Activated CD8-positive, alpha-beta T cell treated with anti-CD3 and anti-CD28 coated beads, Interleukin-2, amount 10 ng/mL, durations not matched to agents 7 days and 5 days (primary cell): ENCODE measurements at places on chromosomes 6 and 20.

DNA sequence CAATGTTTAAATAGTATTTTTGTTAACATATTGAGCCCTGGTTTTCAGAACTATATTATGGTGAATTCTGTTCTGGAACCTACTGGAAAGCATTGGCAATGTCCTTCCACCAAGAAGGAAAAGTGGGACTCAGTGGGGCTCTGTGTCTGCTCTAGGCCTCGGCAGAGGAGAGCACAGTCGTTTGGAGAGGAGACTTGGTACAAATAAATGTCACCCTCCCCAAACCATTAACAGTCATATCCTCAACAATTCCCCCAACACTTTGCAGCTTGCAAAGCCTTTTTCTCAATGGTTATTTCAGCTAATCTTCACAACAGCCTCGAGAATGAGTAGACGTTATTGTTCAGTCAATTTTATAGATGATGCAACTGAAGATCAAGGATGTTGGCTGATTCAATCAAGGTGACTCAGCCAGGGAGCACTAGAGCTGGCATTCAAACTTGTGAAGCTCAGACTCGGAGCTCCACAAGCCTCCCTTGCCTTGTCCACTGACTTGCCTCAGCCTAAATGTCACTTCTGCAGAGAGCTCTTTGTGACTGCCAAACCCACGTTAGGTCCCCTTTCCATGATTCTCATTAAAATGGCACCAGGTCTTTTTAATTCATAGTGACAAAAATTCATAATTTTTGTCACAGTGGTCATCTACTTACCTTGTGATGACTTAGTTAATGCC lies 60.6 kb downstream of the TOX2 start:
- DNase-seq = no peak

- no peak for DNase-seq
Observed at GRCh38 chr20:12156252-12156651, 238.6 kb downstream of the BTBD3 start.

DNA sequence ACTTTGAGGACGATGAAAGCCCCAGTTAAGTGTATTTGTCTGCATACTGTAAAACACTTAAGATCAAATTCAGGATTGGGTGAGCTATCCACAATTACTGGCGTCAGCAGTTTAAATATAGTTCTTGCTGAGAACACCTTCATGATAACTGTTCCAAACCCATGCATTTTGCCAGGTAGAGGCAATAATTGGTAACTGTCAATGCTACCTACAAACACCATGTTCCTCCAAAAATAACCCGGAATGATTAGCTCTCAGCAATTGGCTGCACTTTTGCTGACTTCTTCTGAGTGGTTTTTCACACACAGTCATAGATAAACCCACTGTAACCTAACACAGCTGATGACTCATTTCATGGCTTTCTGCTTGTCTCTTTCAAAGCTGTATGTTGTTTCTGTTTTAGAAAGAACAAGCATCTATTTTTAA lies 1358.6 kb upstream of the GJE1 start:
- no peak for DNase-seq

DNA sequence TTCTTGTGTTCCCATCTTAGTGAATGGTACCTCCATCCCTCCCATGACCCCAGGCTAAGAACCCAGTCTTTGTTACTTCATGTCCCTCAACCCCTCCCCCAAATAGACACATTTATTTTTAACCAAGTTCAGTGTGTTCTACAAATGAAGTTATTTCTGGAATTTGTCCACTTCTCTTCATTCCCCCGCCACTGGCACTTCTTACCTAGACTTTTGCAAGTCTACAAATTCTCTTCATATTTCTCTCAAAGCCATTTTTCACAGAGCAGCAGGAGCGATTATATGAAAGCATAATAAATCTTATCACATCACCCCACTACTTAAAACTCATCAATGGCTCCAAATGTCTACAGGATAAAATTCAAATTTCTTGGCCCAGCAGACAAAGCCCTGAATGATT lies 131.4 kb downstream of the BTBD9 start:
- DNase-seq = no peak

- DNase-seq = no peak
Observed at GRCh38 chr20:57564180-57564802, 3.4 kb downstream of the PCK1 start.

DNA sequence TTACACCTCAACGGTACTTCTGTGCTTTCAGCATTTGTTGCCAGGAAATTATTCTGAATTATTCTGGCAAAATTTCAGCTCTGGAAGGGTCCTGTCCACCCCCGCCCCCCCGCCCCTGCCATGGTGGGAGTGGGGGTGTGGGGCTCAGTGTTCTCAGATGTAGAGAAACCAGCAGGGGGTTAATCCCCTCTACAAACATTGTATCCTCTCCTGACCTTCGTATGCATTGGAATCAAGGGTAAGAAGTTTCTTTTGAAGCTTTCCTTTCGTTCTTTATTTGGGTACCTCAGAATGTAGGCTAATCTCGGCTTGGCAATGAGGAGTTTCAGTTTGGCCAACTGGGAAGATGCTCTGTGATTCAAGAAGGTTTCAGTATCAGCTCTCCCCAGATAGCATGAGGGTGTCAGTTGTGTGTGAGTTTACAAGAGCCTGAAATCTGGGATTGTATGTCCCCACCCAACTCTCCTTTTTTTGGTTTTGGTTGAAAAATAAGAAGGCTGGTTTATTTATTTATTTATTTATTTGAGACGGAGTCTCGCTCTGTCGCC lies 25.5 kb upstream of the OLIG3 start:
- no peak for DNase-seq

DNA sequence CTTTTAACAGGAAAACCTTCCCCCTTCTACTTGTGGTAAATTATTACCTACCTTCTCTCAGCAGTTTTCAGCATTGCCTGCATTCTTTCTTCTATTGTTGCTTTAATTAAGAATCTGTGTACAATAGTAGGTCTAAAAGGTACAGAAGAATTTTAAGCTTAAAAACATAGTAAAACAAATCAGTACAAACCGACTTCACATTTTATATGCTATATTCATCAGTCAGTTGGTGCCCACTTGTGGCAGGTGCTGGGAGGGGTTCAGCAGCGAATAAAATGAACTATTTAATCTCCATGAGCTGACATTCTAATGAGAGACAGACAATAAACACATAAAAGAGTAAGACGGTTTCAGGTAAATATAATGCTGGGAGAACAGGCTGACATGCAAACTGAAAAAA lies 73.4 kb upstream of the FBXO30 start:
- DNase-seq = peak; percentile 34

DNA sequence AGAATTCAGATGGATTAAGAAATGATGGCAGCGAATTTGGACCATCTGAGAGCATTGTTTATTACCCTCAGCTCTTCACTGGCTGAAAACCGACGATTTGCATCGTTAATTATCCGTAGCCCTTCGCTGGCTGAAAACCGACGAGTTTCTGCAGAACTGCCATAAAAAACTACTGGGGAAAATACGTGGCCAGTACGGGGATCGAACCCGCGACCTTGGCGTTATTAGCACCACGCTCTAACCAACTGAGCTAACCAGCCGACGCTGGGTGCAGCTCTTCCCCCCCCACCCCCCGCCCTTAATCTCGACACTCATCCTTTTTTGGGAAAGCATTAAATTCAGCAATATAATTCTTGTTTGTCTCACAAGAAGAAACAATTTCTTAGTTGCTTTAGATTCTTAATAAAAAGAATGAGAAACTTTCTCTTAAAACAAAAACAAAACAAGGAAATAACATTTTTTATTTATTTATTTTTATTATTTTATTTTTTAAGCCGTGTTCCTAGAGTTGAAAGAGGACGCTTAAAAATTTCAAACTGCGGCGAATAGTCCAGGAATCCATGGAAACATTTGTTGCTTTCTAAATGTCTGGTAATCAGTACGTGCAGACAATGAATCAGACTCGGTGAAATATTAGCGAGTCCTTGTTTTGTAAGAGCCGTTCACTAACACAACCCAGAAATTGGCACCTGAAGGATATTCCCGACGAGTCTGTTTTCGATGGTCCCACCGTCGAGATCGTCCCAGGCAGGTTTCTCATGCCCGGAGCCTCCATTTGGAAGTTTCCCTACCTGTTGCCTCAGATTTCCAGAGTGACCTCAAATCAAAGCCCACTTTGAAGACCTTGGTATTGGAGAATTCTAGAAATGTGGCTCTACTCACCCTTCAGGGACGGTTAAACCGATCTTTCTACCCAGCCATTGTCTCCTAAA lies 27.8 kb downstream of the PRSS16 start:
- DNase-seq = no peak

GRCh38 chr20:12750221-12750620 lies 258.6 kb upstream of the SPTLC3 start:
- DNase-seq = no peak

- no peak for DNase-seq
Observed at GRCh38 chr20:955111-955510, 39.0 kb upstream of the ANGPT4 start.

- DNase-seq = peak; percentile 71
Observed at GRCh38 chr20:32737371-32738223, 5.7 kb downstream of the COMMD7 start.

- no peak for DNase-seq
Observed at GRCh38 chr20:33298391-33298790, 15.4 kb downstream of the BPIFB1 start.

DNA sequence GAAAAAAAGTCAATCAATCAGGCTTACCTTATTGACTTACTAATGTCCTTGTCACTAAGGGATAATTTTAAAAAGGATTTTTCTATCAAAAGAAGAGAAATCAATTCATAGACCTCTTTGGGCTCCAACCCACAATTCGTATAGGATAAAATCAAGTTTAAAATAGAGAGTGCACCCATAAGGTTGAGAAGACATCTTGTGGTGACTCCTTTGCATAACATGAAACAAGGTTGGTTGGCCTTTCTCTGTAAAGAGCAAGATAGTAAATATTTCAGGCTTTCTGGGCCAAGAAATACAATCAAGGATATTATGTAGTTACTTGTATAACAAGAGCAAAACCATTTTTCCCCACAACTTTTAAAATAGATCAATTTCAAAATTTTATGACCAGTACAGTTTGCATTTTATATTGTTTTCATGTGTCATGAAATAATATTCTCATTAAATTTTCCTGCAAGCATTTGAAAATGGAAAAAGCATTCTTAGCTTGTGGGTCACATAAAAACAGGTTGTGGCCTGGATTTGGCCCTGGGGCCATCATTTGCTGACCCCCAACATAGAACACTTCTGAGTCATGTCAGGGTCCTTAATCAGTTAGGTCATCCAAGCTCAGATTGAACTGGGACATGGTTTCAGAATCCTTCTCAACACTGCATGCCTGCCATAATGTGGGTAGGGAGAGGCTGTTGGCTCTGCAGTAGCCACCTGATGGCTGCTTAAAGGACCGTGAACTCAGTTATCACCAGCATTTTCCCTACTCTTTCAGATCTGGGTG lies 76.7 kb downstream of the MYB start:
- DNase-seq = no peak

GRCh38 chr6:53756396-53756795 lies 38.4 kb upstream of the LRRC1 start:
- DNase-seq = no peak

DNA sequence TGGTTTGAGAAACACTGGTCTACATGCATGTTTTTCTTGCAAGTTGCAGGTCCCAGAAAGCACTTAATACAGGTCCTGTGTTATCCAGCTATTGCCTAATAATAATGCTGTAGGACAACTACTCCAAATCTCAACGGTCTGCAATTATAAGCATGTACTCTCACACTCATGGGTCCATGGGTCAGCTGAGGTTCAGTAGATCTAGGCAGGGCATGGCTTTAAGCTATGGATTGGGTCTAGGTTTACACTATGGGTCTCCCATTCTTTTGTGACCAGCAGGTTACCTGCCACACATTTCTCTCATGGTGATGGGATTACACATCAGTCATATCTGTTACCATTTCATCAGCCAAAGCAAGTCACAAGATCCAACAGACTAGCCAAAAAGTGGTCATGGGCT lies 13.9 kb downstream of the ISM1 start:
- no peak for DNase-seq

- no peak for DNase-seq
Observed at GRCh38 chr6:163974322-163974721, 559.8 kb downstream of the QKI start.

GRCh38 chr6:163345931-163346330 lies 68.6 kb upstream of the QKI start:
- no peak for DNase-seq

- no peak for DNase-seq
Observed at GRCh38 chr6:20483887-20484497, 50.3 kb upstream of the CDKAL1 start.

GRCh38 chr20:6265204-6265904 lies 142.5 kb upstream of the FERMT1 start:
- DNase-seq = no peak

GRCh38 chr20:45833030-45833882 lies at the start of gene SNX21:
Gene SNX21 (plus strand): TSS chr20:45833799. CDS start chr20:45833920, 121 bp downstream.
- DNase-seq = peak; percentile 29

- DNase-seq = no peak
Observed at GRCh38 chr6:14791526-14791925, 454.3 kb upstream of the JARID2 start.

DNA sequence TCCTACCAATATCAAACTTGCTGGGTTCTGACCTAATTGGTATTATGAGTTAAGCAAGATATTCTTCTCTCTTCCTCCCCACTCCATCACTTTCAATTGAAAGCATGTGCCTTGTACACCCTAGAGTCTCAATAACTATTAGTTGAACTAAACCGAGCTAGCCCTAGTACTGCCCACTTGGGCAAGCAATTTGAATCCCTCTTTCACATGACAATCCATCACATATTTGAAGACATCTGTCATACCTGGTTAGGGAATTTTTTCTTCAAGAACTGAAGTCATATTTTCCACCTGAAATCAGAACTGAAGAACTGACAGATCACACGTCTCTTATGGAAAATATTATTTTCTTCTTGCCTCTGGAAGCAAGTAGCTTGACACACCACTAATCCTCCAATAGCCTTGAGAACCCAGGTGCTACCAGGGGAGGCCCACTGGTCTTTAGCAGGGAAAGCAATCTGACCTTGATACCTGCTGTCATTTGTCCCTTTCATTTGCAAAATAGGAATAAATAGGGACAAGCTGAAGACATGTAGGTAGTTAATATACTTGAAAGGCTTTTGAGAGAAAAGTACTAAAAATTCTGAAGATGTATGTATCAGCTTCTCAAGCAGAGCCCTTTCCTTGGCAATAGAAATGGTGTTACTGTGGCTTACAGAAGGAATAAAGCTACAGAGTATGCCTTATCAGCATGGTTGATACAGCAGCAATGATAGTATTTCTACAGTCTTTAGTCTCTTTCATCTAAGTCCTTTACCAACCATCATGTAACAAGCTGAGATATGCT lies 71.4 kb downstream of the GJA10 start:
- DNase-seq = no peak

DNA sequence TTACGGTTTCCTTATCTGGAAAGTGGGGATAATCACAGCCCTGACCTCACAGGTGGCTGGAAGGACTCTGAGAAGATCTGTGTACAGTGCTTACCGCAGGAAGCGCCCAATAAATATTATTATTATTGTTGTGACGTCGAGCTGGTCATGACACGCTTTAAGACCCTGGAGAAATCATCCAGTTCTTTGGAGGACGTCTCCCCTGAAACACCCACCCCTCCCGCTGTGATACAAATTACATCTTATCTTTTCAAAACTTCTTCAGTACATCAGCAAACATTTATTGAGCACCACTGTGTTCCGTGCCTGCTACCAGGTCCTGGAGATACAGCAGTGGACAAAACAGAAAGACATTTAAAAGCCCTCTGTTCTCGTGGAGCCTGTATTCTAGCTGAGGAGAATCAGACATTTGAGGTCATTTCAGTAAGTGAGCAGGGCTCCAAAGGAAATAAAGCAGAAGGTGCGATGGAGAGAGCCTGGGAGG lies 118.7 kb downstream of the CEBPB start:
- no peak for DNase-seq
